ENCODE measurements at places on chromosomes 11 and 22.

DNA sequence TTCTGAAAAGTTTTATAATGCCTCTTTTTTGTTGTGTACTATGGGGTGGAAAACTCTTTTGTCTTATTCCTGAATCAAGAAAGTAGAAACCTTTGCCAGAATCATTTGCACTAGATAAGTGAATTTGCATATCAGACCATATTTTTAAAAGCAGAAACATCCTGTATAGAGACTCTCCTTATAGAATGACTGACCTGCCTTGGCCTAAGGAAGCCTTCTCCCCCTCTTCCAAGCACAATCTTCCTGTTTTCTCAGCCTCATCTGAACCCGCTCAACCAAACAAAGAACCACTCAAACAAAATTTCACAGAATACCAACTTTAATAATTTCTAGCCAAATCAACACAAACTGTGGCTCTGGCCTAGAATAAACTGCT lies 60.3 kb downstream of the SIK3 start:
- DNase-seq, result no peak

GRCh38 chr11:26245046-26245445 lies 86.9 kb upstream of the ANO3 start:
- DNase-seq, result no peak

DNA sequence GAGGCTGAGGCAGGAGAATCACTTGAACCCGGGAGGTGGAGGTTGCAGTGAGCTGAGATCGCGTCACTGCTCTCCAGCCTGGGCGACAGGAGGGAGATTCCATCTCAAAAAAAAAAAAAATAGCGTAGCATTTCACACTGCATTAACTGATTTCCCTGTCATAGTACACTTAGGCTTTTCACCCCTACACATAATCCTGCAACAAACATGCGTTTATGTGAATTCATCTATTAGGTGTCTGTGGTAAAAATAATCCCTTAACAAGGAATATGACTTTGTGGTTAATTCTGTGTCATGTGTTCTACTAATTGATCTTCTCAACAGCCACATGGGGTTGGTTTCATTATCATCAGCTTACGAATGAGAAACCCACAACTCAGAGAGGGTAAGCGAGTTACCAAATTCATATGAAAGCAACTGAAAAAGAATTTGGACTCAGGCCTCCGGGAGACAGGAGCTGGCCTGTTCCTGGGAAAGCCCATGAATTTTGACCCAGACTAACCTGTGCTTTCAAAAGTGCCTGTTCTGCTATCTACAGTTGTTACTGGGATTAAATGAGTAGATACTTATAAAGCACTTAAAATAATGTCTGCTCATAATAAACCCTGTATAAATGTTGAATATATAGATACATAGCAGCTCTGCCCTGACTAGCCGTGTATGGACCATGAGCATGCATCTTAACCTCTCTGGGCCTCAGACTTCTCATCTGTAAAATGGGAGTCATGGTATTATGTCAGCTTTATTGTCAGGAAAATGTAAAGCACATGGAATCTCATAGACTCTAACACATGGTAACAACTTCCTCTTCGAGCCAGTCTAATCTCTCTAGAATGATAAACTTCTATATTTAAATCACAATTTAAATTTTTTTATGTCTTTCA lies 36.6 kb downstream of the KCNJ1 start:
- DNase-seq, result no peak

GRCh38 chr11:122715548-122716440 lies 60.3 kb downstream of the UBASH3B start:
- DNase-seq, result no peak

DNA sequence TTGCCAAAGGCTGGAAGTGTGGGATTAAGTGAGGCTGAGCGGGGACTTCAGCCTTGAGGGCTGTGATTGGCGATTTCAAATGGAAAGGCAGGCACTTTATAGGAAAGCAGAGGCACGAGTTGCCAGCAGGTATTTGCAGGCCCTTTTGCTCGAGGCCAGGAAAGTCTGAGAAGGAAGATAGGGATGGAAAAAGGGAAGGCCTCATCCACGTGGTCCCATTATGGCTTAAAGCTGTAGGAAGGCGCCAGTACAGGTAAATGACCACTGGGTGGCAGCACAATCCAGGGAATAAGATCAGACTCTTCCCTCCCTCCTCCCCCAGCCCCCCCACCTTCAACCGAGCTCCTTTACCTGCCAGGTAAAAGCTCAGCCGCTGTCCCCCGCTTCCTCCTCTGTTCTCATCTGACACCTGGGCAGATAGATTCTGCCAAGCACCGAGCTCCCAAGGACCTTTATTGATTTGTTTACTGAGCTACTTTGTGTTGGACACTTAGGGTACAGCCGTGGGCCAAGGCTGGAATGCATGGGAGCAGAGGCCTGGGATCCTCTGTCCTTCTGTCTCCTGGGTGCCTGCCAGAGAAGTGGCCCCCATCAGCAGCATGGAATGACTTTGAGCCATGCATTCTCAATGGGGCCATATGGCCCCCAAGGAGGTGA lies 7.5 kb downstream of the P2RX3 start:
- DNase-seq, result no peak

DNA sequence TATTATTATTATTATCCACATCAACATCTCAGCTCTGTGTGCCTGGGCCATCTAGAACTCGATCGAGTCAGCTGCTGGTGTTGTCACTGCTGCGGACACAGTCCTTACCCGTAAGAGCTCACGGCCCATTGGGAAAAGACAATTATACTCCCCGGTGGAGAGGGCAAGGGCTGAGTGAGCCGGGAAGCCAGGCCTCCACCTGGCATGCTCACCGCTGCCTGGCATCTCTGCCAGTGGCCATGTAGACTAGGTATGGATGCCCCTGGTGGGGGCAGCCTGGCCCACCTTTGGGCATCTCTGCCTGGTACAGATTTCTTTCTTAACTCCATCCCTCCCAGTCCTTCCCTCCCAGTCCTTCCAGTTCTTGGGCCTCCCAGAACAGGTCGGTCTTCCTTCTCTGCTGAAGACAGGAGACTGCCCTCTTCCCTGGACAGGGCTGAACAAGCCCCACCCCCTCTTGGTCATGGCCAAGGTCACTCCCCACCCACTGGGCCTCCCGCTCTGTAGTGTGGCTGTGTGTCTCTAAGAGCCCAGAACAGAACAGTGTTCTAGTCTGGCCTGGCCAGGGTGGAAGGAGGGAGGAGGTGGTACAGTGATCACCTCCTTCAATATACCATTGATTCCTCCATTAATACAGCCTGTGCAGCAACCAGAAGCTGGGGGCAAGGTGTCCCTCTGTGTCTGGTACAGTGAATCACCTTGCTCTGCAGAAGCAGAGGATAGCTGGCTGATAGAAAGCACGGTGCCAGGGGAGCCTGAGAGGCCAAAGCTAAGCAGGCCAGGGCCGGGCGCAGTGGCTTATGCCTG lies 57.7 kb downstream of the FLRT1 start:
- DNase-seq, result no peak

Measured in NCI-H1436 treated with DMSO at 0.1 percent for 48 hours (cell line).